T-helper 22 cell (primary cell): ENCODE measurements at places on chromosomes 1 and 21.

GRCh38 chr1:187911820-187912219 is 1083.1 kb downstream of the PLA2G4A start:
- no peak for DNase-seq

- no peak for DNase-seq
Observed at GRCh38 chr1:224107282-224107625, 6.7 kb upstream of the FBXO28 start.

DNA sequence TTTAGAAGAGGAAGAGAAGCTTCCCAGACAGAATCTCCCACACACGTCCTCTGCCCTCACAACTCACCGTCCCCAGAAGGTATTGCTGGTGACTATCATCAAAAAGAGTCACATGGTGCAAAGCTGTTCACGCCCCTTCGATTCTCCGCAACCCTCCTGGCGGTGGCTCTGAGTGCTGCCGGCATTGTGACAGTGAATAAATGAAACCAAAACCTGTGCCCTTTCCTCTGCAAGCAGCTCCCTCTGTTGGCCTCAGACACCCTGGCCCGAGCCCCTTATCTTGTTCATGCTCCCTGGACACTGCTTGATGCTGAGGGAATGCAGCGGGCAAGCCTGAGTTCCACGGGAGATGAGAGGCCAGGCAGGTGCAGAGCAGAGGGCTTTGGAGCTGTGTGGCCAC is 510.3 kb downstream of the NPHP4 start:
- no peak for DNase-seq

DNA sequence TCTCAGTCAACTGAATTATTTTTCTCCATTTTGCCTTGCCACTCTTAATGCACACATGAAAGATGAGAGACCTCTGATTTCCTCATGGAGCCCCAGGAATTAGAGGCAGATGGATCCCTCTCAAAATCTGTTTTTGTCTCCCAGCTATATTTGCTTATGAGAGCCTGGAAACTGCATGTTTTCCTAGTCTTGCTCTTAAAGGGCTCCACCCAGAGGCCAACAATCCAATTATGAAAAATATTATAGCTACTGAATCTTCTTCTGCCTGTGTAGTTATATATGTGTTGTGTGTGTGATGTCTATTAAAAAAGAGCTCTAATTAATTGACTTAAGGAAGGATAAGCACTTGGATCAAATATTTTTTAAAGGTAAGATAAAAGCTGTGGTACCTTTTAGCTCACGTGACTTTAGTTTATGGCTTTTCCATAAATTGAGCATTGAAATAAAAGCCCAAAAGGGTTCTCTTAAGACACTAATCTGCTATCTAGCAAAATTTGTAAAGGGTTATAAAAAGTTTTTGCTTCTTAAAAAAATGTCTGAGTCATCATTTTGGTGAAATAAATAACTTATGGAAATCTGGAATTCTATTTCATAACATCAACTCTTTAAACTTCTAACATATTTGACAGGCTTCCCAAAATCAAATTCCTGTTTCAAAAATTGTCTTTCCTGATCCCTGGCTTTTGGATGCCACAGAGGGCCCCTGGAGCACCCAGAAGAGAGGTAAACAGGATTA is 31.2 kb upstream of the TSPEAR start:
- DNase-seq = no peak

DNA sequence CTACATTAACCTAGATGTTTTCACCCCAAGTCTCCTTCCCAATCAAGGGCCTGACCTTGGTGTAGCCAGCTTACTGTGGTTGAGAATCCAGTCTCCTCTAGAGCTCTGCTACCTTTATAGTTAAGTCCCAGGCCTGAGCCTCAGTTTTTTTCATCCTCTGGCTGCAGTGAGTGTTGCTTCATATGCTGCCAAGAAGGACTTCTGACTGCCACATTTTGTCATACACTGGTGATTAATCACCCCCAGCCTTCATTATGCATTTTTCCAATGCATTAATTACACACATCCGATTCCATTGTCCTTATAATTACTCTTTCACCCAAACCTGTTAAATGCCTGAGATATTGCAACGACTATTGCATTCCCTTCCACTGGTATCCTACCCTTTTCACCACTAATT is 66.3 kb upstream of the FGGY start:
- DNase-seq = no peak

- no peak for DNase-seq
Observed at GRCh38 chr1:211648980-211649934, 26.2 kb downstream of the NEK2 start.

GRCh38 chr1:70202173-70202758 is 3.1 kb downstream of the LRRC40 start:
- no peak for DNase-seq

DNA sequence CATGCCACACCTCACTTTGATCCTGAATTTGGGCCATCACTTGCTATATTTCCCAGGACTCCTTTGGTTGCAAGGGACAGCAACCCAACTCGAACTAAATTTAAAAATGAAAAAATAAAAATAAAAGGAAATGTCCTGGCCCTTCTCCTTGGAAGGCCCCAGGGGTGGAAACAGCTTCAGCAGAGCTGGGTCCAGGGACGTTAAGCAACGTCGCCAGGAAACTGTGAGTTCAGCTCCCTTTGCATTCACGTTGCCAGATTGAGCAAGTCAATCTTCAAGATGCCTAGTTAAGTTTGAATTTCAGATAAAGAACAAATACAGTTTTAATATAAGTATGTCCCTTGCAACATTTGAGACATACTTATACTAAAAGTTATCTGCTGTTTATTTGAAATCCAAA is 14.6 kb upstream of the SPSB1 start:
- DNase-seq = no peak

DNA sequence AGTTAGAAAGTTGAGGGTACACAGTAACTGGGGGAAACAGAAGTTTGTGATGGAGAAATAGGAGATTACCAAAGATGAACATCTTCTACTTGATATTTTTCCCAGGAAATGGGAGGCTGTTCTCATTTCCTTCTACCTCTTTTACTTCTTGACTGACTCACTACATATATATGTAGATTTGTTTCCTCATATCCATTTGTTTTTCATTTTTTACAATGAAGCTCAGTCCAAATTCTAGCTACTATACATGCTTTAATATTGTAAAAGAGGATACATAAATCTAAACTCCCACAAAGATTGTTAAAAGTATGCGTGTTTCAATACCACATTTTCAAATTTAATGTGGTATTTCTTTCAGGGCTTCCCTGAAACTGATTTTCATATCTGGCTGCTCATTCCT is 366.6 kb upstream of the NCAM2 start:
- DNase-seq = no peak

DNA sequence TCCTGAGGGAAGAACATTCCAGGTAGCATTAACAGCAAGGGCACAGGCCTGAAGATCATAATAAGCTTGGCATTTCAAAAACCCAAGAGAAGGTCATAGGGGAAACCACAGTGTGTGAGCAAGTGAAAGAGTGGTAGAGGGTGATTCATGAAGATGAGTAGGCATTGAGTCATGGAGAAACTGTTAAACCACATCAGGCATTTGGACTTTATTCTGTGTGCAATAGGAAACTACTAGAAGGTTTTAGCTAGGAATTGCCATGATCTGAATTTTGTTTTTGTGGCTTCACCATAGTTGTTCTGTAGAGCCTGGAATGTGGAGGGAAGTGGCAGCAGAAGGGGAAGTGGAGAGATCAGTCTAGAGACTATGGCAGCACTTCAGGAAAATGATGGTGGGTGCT is 359.0 kb upstream of the PTBP2 start:
- DNase-seq = no peak

- DNase-seq = no peak
Observed at GRCh38 chr1:11961230-11961629, 19.0 kb upstream of the MFN2 start.

DNA sequence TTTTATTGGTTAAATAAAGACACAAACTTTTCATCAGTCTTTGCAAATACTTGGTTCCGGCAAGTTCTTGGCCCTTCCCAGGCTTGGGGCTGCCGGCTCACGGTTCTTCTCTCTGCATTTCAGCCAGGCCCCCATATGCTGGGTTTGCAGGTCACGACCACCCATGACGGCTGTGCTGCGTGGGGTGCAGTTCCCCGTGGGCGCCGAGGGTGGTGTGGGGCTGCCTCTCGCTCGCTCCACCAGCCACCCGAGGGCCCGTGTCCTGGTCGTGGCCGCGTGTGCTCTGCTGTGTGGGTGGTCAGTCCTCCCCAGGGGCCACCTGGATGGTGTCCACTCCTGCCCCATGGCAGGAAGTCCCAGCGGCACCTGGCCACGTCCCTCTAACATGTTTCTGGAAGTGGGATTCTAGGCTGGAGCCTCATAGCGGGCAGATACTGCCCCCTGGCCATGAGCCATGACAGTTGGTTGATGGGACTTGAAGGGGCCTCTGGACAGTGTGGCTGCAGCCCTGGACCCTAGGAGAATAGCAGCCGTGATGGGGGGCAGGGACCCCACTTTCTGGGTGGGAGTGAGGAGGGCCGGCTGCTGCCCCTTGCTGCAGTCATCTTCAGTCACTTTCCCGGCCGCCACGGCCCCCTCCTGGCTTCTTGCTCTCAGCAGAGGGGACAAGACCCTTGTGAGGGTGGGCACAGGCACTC is 46.3 kb downstream of the SKI start:
- no peak for DNase-seq

- DNase-seq = no peak
Observed at GRCh38 chr1:214565310-214565709, 13.9 kb upstream of the PTPN14 start.

GRCh38 chr1:218459878-218460711 is 115.0 kb downstream of the TGFB2 start:
- DNase-seq = no peak

GRCh38 chr1:64881281-64881680 is 85.1 kb downstream of the JAK1 start:
- DNase-seq = no peak

DNA sequence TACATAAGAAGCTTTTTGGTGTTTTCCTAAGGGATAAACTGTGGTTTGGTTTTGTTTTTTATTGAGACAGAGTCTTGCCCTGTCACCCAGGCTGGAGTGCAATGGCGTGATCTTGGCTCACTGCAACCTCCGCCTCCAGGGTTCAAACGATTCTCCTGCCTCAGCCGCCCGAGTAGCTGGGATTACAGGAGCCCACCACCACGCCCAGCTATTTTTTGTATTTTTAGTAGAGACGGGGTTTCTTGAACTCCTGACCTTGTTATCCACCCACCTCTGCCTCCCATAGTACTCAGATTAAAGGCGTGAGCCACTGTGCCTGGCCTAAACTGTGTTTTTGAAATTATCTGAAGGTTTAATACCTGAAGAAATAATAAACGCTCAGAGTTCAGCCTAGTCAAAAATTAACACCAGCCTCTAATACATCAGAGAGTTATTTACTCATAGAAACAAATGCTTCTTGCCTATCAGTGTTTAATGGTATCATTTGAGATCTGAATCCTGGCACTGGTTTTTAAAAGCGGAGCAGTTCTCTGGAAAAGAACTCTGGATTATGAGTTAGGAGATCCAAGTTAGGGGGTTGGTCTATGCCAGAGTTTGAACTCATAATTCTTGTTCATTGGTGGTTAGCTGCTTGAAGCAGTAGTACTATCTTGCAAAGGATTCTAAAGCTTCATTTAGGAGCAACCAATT is 28.7 kb downstream of the ARID4B start:
- DNase-seq = no peak

DNA sequence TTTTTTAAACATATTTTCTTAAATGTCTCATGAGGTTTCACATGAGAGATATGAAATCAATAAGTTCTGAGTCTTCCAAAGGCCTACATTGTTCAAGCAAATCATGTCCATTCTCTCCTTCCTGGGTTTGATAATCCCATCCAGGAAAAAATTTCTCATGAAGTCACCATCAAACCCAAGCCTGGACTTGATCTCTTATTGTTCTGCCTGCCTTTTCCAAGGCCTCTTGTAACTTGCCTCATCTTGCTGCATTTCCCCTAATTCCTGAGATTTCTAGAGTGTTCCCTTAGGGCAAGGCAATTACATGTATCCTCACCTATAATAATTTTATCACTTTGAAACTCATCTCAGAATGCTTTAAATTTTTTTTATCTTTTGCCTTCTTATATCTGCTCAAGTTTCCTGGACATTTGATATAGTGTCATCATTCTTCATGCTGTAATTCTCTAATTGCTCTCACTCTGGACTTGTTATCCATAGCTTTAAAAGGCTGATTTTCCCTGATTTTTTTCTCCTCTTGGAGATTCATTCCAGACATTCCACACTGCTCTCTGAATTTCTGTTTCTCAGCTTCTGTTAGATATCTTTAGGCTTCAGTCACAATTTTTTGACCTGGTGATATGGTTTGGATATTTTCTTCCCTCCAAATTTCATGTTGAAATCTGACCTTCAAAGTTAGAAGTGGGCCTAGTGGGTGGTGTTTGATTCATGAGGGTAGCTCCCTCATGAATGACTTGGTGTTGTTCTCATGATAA is 126.4 kb downstream of the LRRC7 start:
- DNase-seq = no peak

DNA sequence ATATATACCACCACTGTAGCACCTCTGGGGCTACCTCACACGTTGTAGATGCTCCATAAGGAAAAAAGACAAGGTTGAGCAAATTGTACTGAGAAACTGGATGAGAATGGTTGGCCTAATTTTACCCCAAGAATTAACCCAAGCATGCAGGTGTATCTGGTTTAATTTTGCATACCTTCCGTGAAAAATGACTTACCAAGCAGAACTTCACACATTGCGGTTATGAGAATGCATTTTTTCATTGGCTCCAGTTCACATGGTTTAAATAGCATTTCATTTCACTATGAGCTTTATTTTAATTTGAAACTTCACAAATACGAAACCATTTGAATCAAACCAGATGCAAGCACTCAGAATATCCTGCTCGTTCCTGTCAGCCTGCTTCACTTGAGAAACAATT is 512.2 kb downstream of the LTN1 start:
- DNase-seq = no peak

GRCh38 chr1:230621324-230622030 is 20.8 kb upstream of the COG2 start:
- no peak for DNase-seq

- DNase-seq = no peak
Observed at GRCh38 chr1:224082146-224082545, 31.8 kb upstream of the FBXO28 start.

GRCh38 chr1:245319094-245319493 is 164.3 kb downstream of the KIF26B start:
- DNase-seq = no peak

DNA sequence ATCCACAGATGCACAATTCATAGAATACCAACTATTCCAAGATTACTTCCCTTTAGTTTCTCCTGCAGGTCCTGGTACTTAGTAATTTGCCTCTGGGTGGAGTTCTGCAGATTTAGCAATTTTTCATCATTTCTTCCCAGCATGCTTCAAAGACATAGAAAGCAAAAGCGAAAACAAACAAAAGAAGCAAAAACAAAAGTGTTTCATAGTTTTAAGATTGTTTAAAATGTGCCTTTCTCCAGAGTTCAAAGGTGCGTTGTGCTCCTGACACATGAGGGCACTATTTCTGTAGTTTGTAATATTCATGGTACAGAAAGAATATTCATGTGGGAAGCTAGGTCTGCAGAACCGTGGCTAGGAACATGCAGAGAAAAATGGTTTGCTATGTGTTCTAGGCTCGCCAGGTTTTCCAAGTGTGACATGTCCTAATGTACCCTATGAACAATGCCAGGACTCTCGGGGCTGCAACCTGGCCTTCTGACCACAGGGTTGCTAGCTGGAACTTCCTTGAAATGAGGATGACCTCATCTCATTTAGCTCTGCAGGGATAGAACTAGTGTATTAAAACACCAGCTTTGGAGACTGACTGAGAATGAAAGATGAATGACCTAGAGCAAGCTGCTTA is 30.0 kb upstream of the RCSD1 start:
- no peak for DNase-seq

- no peak for DNase-seq
Observed at GRCh38 chr1:186244825-186245224, 130.2 kb downstream of the TPR start.
